ENCODE measurements at places on chromosomes 7 and 10.

GRCh38 chr7:139482662-139483466 lies 609 bp downstream of the KLRG2 start:
- DNase-seq = peak; percentile 7

DNA sequence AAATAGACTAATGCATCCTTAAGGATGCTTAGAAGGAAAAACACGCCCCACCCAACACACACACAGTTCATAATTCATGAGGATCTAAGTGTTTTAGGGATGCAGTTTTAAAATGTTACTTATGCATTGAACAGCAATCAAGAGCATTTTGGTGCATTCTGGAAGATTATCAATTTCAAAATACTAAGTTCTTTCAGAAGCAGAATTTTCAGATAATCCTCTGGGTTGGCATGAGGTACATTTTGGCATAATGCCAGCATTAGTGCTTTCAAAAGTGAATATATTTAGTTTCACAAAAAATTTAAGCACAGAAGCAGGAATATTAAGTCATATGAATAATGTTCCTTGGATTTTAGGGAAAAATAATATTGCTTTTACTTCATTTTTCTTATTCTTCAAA lies 937.1 kb downstream of the REEP3 start:
- no peak for DNase-seq

DNA sequence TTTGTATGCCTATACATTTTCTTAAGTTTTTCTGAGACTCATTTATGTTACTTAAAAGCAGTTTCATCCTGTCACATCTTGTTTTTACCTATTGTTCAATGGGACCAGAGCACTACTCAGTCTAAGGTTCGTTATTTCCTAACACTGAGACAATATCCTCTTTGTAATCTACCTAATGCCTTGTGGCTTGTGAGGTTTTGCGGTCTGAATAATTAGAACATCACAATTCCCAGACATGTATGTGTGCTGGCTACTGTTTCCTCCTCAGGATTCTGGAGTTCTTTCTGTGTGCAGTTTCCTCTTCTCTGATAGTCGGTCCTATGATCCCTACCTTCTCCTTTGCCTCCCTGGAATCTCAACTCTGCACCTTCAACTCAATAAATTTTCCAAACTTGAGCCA lies 620.2 kb downstream of the ANKRD7 start:
- DNase-seq = no peak

DNA sequence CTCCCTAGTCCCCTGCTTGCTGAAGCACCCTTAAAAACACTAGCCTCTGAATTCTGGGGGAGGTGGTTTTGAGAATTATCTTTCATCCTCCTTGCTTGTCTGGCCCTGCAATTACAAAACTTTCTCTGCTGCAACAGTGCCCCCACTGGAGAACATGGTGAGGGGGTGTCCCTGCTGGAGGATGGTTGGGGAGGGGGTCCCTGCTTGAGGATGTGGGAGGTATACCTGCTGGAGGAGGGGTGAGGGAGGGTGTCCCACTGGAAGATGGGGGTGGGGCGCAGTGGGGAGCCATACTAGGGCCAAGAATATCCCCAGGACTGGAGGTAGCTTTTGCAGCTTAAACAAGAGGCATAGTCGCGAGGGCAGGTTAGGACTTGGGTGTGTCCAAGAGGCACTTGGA lies 3.2 kb upstream of the POLM start:
- DNase-seq = no peak

- no peak for DNase-seq
These were observed 103.7 kb downstream of the ZNF92 start for GRCh38 chr7:65477326-65477725.

DNA sequence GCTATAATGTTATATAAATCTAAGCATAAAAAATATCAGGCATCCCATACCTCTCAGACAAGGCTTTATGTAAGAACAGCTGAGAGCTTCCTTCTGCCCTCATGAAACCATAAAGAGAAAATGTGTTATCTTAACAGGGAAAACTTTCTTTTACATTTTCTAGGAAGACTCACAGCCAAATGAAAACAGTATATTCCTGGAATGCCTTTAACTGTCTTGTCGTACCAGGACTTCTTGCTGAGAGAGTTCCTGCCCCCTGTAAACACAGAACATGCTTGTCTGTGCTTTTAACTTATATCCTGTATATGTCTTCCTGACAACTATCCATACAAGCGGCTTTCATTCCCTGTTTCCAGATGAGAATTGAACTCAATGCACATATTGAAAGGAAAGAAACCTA lies 64.8 kb upstream of the AHR start:
- DNase-seq = peak; percentile 38

GRCh38 chr10:31509989-31510388 lies 191.0 kb downstream of the ZEB1 start:
- no peak for DNase-seq

GRCh38 chr10:34213193-34213804 lies 601.8 kb downstream of the PARD3 start:
- DNase-seq = no peak

GRCh38 chr7:131945957-131946544 lies 389.6 kb upstream of the PODXL start:
- no peak for DNase-seq

- peak; percentile 89 for DNase-seq
These were observed 197.9 kb downstream of the HDAC9 start for GRCh38 chr7:18693406-18693805.

DNA sequence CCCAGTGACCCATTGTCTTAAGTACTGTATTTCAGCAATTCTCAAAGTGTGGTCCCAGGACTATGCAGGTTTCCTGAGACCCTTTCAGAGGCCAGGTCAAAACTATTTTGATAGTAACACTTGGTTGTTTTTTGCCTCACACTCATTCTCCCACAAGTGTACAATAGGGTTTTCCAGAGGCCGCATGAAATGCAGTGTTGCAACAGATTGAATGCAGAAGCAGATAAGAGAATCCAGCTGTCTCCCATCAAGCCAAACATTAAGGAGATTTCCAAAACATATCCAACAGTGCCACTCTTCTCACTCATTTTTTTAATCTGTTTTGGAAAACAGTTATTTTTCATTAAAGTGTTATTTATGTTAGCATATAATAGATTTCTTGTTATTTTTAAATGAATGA lies 20.0 kb downstream of the VKORC1L1 start:
- DNase-seq = no peak

All from fibroblast of skin of scalp (primary cell).